ENCODE measurements at places on chromosomes 3 and 15. TPM values are rescaled to one million over a fixed set of nuclear protein-coding genes. Genes with fewer than 3 reads are reported as not detected.

DNA sequence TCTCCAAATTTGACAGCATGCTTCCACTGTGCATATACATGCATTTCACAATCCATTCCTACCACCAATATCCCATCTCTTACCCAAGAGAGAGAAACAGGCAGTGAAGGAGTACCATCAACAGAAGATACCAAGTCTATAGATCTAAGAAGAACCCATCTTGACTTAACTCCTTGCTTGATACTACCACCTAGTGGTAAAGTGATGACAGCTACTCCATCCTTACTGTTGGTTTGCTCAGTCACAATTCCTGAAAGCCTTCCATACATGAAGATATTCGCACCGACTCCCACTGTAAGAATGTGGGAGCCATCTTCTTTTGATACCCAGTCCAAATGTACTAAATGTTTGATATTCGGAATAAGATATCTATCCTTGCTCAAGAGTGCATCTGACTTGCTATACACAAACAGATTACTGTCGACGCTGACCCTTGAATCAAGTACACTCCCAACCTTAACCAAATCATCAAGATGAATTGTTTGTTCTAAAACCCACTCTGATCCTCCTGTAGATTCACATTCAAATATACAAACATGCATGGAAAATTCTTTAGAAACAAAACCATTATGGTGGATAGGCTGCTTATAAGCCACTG lies 123.1 kb downstream of the DMXL2 start:
- DNase-seq = no peak

- DNase-seq = no peak
Measured at GRCh38 chr15:52337198-52337853, 41.7 kb upstream of the MYO5C start.

GOLGA8S gene
- not detected for total RNA-seq

DNA sequence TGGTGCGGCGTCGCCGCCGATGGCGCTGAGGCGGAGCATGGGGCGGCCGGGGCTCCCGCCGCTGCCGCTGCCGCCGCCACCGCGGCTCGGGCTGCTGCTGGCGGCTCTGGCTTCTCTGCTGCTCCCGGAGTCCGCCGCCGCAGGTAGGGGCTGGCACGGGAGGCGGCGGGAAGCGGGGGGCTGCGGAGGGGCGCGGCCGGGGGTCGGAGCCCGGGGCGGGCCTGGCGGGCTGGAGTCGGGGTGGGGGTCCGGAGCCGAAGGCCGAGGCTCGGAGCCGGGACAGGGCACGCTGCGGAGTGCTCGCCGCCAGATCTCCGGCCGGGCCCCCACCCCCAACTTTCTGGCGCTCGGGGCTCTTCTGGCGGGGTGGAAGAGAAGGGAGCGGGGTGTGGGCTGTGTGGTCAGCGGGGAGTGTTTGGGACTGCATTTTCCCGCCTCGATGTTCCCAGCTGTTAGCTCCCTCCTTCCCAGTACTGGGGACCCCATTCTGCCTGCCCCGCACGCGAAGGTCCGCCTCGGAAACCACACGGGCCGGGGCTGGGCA lies 299 bp downstream of the TYRO3 start:
- no peak for DNase-seq

DNA sequence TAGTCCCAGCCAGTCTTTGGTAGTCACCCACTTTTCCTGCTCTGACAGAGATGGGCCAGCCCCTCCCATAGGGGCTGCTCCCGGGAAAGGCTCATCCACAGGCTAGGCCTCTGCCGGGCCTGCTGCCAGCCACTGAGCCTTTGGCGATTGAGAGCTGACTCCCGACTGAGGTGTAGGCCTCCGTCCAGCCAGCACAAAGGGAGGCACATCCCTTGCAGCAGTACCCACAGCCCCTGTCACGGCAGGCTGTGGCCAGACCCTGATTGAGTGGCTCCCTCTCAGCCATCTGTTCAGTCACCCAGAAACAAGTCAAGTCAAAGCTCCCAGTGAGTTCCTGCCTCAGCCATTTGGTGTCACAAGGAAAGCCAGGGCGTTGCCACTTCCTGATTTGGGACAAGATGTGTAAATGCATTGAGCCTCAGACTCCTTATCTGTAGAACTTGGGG lies 6.2 kb upstream of the PAK6 start:
- no peak for DNase-seq

GRCh38 chr3:14797731-14798130 lies 21.0 kb upstream of the FGD5 start:
- DNase-seq = no peak

SLC27A2 gene
- total RNA-seq = 1.4 TPM

DNA sequence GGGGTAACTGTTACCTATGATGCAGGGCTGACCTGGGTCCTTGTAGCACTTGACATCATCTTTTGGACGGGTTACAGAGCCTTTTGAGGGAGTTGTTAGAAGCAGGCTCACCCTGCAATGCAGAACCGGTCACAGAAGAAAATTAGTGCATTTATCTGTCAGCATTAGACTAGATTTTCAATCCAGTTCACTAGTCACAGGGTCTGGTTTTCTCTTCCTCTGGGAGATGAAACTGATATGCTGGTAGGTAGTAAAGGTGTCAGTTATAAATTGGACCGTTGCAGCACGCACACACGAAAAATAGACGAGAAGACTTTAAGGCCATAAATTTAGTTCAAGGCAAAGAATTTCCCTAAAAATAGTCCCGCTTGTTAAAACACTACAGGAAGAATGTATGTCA lies 532.3 kb upstream of the ATP11B start:
- DNase-seq = no peak

CMTM8 gene
- total RNA-seq = 0.31 TPM

GRCh38 chr3:190013943-190014924 lies 106.5 kb downstream of the P3H2 start:
- no peak for DNase-seq

DNA sequence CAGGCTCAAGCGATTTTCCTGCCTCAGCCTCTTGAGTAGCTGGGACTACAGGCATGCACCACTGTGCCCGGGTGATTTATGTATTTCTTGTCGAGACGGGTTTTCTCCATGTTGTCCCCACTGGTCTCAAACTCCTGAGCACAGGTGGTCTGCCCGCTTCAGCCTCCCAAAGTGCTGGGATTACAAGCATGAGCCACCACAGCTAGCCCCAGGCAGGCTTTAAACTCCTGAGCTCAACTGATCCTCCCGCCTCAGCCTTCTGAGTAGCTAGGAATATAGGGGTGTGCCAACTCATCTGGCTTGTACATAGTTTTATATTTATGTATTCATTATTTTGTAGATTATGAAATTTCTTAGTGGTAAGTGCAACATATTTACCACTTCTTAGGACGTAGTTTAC lies 198.8 kb upstream of the MCTP2 start:
- no peak for DNase-seq

DNA sequence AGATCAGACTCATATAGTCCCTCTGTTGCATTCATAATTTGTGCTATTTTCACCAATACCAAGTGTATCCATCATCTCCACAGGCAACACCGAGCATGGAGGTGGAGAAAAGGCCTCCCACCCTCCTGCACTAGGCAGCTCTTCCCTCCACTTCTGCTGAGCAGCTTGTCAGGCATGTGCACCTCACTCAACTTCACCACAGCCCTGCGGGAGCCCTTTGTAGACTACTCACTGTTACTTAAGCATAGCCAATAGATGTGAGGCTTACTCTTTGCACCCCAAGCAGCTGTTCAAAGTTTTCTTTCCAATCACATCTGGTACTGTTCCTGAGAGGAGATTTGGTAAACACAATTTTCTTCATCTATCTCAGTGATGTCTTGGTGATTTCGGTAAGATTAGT lies 16.9 kb upstream of the GUCA1C start:
- no peak for DNase-seq

DNA sequence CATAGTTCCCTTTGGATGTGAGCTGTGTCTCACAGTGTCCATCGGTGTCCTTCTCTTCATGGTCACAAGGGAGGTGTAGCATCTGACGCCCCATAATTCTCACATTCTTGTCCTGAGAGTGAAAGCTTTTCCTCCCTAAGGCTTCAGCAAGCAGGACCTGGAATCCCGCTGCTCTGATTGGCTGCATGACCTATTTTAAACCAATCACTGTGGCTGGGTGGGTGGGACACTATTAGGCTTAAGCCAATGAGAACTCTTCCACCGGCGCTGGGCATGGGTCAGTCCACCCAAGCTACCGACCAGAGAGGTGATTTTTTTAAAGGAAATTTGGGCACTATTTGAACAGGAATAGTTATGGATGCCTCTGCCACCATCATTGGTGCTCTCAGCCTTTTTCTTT lies 385.9 kb downstream of the MFSD1 start:
- no peak for DNase-seq

DNAJC19 gene
- total RNA-seq = 55.5 TPM

DNA sequence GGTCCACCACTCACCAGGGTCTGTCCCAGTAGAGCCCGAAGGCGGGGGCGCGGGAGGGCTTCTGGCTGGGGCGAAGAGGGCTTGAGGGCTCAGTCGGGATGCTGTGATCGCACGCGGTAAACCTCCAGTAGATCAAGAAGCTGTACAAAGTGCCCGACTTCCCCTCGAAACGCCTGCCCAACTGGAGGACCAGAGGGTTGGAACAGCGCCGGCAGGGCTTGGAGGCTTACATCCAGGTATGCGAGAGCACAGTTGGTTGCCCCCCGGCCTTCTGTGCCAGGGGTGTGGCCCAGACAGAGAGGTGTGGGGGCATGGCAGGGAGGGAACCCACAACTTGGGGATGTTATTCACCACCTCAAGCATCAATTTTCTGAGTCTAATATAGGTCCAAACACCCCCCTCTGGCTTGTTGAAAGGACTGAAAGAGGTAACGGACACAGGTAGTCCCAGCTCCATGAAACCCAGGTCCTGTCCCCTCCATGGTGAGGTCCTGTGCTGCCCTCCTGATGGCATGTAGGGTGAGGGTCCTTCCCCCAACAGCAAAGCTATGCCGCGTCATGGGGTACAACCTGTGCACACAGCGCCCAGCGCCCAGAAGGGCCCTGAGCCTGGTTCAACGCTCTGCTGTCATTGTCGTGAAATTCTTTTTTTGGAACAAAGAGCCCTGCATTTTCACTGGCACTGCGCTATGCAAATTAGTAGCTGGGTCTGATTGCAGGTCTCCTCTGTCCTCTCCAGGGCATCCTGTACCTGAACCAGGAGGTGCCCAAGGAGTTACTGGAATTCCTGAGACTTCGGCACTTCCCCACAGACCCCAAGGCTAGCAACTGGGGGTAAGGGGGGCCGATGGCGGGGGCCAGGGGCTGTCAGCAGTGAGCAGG lies 1.2 kb downstream of the SNX22 start:
- no peak for DNase-seq

- DNase-seq = no peak
Measured at GRCh38 chr15:42826251-42826890, 89.4 kb upstream of the CDAN1 start.

DNA sequence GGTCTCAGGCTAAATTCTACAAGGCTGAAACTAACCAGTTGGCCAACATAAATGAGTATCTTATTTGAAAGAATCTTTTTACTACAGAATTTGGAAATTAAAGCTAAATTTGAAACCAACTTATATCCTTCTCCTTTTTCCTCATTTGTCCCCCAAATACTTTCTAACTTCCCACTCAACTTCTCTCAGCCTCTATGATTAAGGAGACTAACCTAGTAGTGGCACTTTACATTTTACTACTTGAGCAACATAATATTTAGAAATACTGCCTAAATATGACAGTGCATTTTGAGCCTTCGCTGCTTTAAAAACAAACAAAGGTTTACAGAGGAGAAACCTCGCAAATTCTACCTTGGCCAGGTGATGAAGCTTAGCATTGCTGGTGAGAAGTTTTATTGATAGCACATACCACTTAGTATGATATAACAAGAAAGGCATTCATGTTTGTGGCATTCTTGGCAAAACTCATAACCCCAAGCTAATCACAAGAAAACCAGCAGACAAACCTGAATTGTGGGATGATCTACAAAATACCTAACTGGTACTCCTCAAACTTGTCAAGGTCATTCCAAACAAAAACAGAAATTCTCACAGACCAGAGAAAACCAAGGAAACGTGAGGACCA lies 432.1 kb upstream of the CFAP20DC start:
- DNase-seq = no peak

DNA sequence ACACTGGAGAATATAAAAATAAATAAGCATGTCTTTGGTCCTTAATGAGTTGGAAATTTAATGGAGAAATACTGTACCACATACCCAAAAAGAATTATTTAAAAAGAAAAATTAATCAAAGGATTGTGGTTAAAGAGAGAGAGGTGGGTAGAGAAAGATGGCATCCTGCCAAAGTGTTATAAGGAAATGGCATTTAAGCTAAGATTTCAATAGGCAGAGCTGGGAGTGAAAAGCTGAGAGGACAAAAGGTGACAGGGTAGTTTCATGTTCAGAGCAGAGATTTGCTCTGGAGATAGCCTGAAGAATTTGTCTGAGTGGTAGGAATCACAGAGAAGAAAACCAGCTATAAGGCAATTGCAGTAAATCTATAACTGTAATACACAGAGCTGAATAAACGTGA lies 181.0 kb downstream of the SI start:
- no peak for DNase-seq

GRCh38 chr3:50272911-50273688 lies 4.2 kb downstream of the SEMA3B start:
- peak; percentile 70 for DNase-seq

DNA sequence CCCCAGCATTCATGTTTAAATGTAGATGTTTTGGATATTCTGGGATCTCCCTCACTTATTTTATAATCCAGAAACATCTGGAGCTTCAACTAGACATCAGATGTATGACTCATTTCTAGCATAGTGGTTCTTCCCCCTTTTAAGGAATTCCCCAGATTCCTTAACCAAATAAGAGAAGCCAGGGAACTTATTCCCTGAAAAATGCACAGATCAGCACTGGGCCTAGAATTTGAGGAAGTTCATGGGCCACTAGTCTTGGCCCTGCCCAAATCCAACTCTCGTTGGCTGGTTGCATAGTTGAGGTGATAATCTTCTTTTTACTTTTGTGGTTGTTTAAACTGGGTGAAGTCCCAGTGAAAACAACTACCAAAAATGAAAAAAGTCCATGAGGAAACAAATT lies 20.4 kb downstream of the RARRES1 start:
- DNase-seq = no peak

GRCh38 chr15:100259266-100259665 lies 82.5 kb downstream of the ADAMTS17 start:
- no peak for DNase-seq

GRCh38 chr15:70014860-70015490 lies 82.7 kb downstream of the TLE3 start:
- no peak for DNase-seq

GRCh38 chr3:757711-758110 lies 335.1 kb upstream of the CNTN6 start:
- DNase-seq = no peak

Measured in occipital lobe (tissue), 3 donors.